ENCODE measurements at places on chromosomes 2 and 18.
A peak's percentile ranks its signal among the peaks of the same experiment; 100 is the strongest.

- H3K4me1 ChIP-seq: peaks cover 69% of the 10 kb centered on the region
- H3K36me3 ChIP-seq: peaks cover 13% of the 10 kb centered on the region
- H3K27ac ChIP-seq: no peak overlapping the region
- no peak overlapping the region for H3K4me3 ChIP-seq
- DNase-seq: no peak
Measured at GRCh38 chr2:101793277-101793969, 95.9 kb downstream of the MAP4K4 start.

DNA sequence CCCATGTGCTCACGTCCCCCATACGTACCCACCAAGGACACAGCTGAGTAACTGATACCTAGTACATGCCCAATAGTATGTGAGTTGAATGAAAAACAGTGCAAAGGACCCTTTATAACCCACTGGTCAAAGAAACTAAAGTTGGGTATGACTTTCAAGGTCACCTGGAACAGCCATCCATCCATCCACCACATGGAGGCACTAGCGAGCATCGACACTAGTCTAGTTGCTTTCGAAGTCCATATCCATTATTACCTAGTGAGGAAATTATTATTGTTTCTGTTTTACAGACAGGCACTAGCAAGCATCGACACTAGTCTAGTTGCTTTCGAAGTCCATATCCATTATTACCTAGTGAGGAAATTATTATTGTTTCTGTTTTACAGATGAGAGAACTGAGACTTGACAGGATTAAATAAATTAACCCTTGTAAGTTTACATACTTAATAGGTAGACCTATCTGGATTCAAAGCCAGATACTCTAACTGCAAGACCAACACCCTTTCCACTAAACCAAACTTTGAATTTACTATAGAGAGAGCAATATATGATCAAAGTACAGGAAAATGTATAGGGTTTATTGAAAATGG, 233.7 kb downstream of the METTL4 start:
- no peaks in the 10 kb centered on the region for H3K36me3 ChIP-seq
- peak; percentile 27 for DNase-seq
- no peaks in the 10 kb centered on the region for H3K4me1 ChIP-seq
- no peak overlapping the region for H3K4me3 ChIP-seq

- DNase-seq: no peak
- no peak overlapping the region for H3K27ac ChIP-seq
- H3K36me3 ChIP-seq: peaks cover 1% of the 10 kb centered on the region
- no peak overlapping the region for H3K4me3 ChIP-seq
- peaks cover 54% of the 10 kb centered on the region for H3K27me3 ChIP-seq
- peaks cover 6% of the 10 kb centered on the region for H3K4me1 ChIP-seq
Measured at GRCh38 chr2:149068996-149069888, 30.7 kb downstream of the LYPD6B start.

- peaks cover 1% of the 10 kb centered on the region for H3K36me3 ChIP-seq
- DNase-seq: no peak
- peaks cover 33% of the 10 kb centered on the region for H3K27me3 ChIP-seq
- H3K27ac ChIP-seq: no peak overlapping the region
- no peak overlapping the region for H3K4me3 ChIP-seq
Measured at GRCh38 chr2:101089942-101090799, 61.0 kb downstream of the TBC1D8 start.

GRCh38 chr2:75894170-75894569, 183.5 kb upstream of the GCFC2 start:
- DNase-seq: no peak
- H3K36me3 ChIP-seq: no peaks in the 10 kb centered on the region
- no peak overlapping the region for H3K4me3 ChIP-seq

GRCh38 chr18:68555879-68556301, 159.0 kb downstream of the TMX3 start:
- no peaks in the 10 kb centered on the region for H3K4me1 ChIP-seq
- H3K27me3 ChIP-seq: no peaks in the 10 kb centered on the region
- no peaks in the 10 kb centered on the region for H3K36me3 ChIP-seq
- DNase-seq: no peak
- no peak overlapping the region for H3K4me3 ChIP-seq

DNA sequence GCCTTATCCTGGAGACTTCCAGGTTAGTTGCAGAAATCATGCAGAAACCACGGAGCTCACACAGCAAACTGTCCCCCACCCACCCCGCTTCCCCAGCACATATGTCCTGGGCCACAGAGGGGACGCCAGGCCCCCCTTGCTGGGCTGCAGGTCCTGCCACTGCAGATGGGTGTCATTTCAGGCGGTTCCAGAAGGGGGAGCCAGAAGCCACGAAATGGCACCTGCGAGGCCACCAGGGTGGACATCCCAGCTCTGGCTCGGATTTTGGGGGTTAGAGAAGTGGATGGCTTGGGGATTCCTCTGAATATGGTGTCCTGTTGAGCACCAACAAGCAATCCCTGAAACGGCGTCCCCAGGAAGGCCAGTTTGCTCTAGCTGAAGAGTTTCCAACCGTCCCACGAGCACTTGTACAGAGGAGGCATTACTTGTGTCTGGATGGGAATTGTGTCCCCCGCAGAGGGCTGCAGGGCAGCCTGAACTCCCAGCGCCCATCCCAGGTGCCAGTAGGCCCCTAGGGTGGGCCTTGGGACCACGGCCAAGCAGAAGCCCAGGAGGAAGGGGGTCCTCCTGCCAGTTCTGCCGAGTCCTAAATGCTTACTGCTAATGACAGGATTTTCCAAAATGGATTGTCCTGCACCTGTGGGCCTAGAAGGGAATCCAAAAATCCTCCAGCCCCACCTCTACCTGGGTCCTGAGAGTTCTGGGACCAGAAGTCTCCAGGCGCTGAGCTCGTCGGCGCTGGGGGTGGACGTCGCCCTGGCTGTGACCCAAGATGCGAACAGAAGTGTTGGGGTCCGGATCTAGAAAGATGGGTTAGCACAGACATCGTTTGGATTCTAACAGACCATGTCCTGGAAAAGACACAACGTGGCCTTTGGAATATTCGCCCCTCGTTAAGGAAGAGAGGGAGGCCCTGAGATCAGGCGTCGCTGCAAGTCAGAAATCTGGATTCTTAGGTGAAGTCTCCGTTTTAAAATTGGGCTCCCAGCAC, 14.6 kb upstream of the NFATC1 start:
- no peak overlapping the region for H3K4me3 ChIP-seq
- H3K27ac ChIP-seq: no peak overlapping the region
- H3K27me3 ChIP-seq: no peaks in the 10 kb centered on the region
- peaks cover 8% of the 10 kb centered on the region for H3K36me3 ChIP-seq

- H3K36me3 ChIP-seq: no peaks in the 10 kb centered on the region
- DNase-seq: no peak
- peaks cover 8% of the 10 kb centered on the region for H3K27me3 ChIP-seq
- H3K27ac ChIP-seq: no peak overlapping the region
- no peaks in the 10 kb centered on the region for H3K4me1 ChIP-seq
Measured at GRCh38 chr2:190809139-190809764, 71.4 kb upstream of the GLS start.

DNA sequence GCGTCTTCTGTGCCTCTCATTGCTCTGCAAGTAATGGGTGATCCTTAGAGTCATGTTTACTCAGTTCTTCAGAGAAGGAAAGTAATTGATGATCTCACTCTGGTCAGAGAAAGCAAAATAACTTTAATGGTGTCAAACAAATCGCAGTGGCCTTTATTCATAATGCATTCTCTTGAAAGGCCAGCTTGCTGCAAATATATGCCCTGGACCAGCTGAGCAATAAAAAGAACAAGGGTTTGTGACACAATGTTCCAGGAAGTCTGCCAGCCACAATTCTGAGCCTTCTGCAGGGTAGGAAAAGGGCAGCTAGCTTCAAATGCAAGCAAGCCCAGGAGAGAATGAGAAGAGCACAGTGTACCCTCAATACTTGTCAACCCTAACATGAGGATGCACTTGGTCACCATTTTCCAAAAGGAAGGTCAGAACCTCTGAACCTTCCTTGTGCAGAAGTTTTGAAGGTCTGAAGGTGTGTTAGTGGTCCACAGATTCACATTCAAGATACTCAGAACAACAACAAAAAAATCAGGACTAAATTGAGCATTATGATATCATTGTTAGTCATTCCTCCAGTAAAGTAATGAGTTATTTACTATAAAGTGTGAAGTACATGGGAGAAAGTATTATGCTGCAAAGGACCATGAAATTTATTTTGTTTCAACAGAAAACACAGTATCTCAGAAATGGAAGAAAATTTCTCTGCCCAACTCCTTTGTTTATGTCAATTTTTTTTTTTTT, 355.6 kb downstream of the PAX3 start:
- H3K4me1 ChIP-seq: no peaks in the 10 kb centered on the region
- H3K27me3 ChIP-seq: no peaks in the 10 kb centered on the region
- H3K36me3 ChIP-seq: no peaks in the 10 kb centered on the region

GRCh38 chr2:138269765-138270164, 231.8 kb upstream of the SPOPL start:
- no peak overlapping the region for H3K27ac ChIP-seq
- H3K4me1 ChIP-seq: no peaks in the 10 kb centered on the region
- DNase-seq: no peak
- no peaks in the 10 kb centered on the region for H3K27me3 ChIP-seq
- H3K4me3 ChIP-seq: no peak overlapping the region

- H3K27ac ChIP-seq: no peak overlapping the region
- no peaks in the 10 kb centered on the region for H3K36me3 ChIP-seq
- no peak for DNase-seq
- H3K4me3 ChIP-seq: no peak overlapping the region
Measured at GRCh38 chr18:8937160-8938094, 165.1 kb upstream of the NDUFV2 start.

DNA sequence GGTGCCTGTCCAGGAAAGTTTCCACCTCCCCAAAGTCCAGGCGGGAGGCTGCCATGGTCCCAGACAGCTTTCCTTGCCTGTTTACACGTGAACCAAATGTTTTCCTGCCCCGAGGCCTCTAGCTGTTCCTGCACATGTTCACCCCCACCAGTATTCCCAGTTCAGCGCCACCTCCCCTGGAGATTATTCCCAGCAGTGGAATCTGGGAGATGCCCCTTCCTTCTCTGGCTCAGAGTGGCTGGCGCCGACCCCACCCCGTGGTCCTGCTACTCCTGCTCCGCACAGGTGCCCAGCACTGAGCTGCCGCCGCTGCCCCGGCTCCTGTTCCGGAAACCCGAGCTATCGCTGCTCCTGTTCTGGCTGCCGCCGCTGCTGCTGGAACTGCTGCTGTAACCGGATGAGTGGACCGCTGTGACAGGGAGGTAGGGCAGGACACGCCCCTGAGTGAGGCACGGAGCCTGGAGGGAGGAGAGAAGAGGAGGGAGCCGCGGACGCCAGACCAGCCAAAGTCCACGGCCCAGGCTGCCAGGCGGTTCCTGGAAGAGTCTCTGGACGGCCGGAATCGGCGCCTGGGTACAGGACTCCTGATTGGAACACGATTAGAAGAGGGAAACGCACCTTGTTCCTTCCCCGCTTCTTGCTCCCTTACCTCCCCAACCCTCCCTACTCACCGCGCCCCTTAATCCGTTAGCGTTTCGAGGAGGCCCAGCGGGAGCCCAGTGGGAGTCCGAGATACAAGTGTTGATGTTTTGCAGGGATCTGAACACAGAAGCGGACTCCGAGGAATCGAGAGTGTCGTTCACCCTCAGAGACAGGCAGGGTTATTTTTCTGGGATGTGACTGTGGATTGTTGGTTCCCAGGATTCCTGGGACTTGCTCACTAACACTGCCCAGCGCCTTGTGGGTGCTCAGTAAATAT, at the start of gene PDE11A:
PDE11A (minus strand) TSS at position 395 of the 919 bp plus-strand sequence; CDS start at position 55, 340 bp downstream.
- no peak for DNase-seq
- peaks cover 79% of the 10 kb centered on the region for H3K27me3 ChIP-seq
- H3K27ac ChIP-seq: no peak within 1 kb of the TSS
- peaks cover 11% of the 10 kb centered on the region for H3K4me1 ChIP-seq
- no peaks in the 10 kb centered on the region for H3K36me3 ChIP-seq

GRCh38 chr2:238905644-238906043, 57.8 kb downstream of the TWIST2 start:
- no peak overlapping the region for H3K4me3 ChIP-seq
- no peak for DNase-seq
- H3K27me3 ChIP-seq: no peaks in the 10 kb centered on the region
- H3K27ac ChIP-seq: no peak overlapping the region

DNA sequence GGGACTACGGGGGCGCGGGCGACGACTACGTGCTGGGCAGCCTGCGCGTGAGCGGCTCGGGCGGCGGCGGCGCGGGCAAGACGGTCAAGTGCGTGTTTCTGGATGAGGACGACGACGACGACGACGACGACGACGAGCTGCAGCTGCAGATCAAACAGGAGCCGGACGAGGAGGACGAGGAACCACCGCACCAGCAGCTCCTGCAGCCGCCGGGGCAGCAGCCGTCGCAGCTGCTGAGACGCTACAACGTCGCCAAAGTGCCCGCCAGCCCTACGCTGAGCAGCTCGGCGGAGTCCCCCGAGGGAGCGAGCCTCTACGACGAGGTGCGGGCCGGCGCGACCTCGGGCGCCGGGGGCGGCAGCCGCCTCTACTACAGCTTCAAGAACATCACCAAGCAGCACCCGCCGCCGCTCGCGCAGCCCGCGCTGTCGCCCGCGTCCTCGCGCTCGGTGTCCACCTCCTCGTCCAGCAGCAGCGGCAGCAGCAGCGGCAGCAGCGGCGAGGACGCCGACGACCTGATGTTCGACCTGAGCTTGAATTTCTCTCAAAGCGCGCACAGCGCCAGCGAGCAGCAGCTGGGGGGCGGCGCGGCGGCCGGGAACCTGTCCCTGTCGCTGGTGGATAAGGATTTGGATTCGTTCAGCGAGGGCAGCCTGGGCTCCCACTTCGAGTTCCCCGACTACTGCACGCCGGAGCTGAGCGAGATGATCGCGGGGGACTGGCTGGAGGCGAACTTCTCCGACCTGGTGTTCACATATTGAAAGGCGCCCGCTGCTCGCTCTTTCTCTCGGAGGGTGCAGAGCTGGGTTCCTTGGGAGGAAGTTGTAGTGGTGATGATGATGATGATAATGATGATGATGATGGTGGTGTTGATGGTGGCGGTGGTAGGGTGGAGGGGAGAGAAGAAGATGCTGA, 1.4 kb downstream of the SOX11 start:
- H3K4me3 ChIP-seq: no peak overlapping the region
- no peak for DNase-seq
- H3K4me1 ChIP-seq: no peaks in the 10 kb centered on the region
- H3K36me3 ChIP-seq: peaks cover 5% of the 10 kb centered on the region

GRCh38 chr2:7686016-7686385, 768.8 kb downstream of the RNF144A start:
- H3K36me3 ChIP-seq: no peaks in the 10 kb centered on the region
- H3K4me3 ChIP-seq: no peak overlapping the region
- H3K27me3 ChIP-seq: no peaks in the 10 kb centered on the region
- H3K27ac ChIP-seq: no peak overlapping the region
- no peak for DNase-seq

DNA sequence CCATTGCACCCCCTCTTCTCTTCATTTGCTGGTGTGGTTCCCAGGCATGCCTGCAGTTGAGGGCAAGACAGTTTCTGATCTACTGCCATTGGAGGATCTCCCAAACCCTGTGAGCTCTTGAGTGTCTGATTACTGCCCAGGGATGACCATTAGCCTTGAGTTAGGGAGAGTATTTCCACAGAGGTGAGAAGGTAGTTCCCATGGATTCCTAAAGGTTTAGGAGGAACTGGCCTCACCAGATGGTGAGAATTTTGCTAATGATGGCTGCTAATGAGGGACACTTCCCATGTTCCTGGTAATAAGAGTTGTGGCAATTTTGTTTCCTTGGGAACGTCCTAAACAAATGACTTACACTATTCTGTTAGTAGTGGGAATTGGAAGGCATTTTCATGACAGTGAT, 42.5 kb downstream of the PTPRM start:
- H3K27me3 ChIP-seq: peaks cover 7% of the 10 kb centered on the region
- no peaks in the 10 kb centered on the region for H3K36me3 ChIP-seq
- no peaks in the 10 kb centered on the region for H3K4me1 ChIP-seq
- no peak for DNase-seq

- H3K36me3 ChIP-seq: no peaks in the 10 kb centered on the region
- DNase-seq: no peak
- H3K27me3 ChIP-seq: no peaks in the 10 kb centered on the region
- peaks cover 27% of the 10 kb centered on the region for H3K4me1 ChIP-seq
- no peak overlapping the region for H3K4me3 ChIP-seq
- H3K27ac ChIP-seq: no peak overlapping the region
Measured at GRCh38 chr2:28683100-28683706, 68.4 kb upstream of the PPP1CB start.
